Activated B cell treated with CpG ODN at 0.5 μM for 24 hours (primary cell): ENCODE measurements at places on chromosomes 5 and 9.
A peak's percentile ranks its signal among the peaks of the same experiment; 100 is the strongest.

GRCh38 chr5:62626534-62626933 lies 47.9 kb downstream of the LRRC70 start:
- DNase-seq = no peak

DNA sequence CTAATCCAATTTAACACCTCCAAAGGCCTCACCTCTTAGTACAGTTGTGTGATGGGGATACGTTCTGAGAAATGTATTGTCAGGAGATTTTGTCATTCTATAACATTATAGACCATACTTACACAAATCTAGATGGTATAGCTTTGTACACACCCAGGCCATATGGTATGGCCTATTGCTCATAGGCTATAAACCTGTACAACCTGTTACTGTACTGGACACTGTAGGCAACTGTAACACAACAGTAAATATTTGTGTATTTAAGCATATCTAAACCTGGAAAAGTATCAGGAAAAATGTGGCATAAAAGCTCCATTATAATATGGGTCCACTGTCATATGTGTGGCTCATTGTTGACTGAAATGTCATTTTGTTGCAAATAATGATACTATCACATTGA lies 12.1 kb downstream of the ACER2 start:
- DNase-seq = no peak

DNA sequence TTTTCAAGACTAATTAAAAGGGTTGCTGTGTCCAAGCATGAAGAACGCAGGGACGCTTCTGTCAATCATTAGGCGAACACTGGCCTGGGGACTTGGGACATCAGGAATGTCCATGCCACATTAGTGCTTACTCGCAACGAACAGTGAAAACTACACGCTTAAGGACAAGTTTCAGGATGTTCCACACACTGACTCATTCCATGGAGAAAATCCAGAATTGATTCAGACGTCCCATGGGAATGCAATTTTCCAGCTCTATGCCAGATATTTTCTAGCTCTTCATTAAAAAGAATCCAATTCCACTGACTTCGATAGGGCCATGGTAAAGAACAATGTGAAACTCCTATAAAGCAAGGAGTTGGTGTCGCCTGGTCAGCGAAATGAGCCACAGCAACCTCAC lies 98.2 kb downstream of the CAMSAP1 start:
- no peak for DNase-seq

GRCh38 chr9:112486221-112487007 lies at the start of gene KIAA1958:
Gene KIAA1958 (plus strand): TSS chr9:112486827. CDS start chr9:112574081, 87,254 bp downstream.
- peak; percentile 75 for DNase-seq

GRCh38 chr9:130138791-130139190 lies 33.4 kb upstream of the NCS1 start:
- no peak for DNase-seq
